ENCODE measurements at places on chromosomes 5 and 9.

- no peak for DNase-seq
Observed at GRCh38 chr9:10232352-10232930, 380.4 kb downstream of the PTPRD start.

DNA sequence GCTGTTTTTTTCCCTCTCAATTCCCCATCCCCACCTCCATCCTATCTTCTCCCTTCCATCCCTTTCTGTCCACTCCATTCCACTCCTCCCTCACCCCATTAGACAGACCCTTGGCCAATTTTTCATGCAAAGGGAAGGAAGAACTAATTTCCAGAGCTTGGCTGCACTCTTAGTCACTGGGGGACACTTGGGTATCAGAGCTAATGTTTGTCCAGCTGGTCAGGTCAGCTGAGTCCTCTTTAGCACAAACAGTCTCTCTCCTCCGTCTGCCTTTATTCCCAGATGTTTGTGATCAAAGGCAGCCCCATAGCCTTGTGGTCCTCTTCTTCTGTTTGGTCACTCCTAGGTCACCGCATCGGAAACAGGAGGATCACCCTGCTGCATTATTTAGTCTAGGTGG lies 148.5 kb downstream of the NMUR2 start:
- no peak for DNase-seq

- DNase-seq = no peak
Observed at GRCh38 chr5:100904259-100904861, 1.3 kb upstream of the ST8SIA4 start.

DNA sequence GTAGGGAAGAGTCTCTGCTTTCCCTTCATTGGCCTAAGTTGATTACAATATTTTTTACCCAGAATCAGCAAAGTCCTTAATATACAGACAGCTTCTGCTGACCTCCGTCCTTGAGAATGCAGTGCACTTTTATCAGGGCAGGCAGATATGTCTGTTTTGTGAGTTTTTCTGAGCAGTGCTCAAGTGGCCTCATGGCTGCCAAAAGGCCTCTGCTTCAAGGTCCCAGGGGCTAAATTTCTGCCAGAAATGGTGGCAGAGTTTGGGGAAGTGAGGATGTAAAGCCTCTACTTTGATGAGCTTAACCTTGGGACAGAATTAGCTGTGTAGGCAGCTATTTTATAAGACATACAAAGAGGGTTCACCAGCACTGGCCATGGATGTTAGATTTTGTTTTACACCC lies 275.8 kb downstream of the ADAMTSL1 start:
- no peak for DNase-seq

DNA sequence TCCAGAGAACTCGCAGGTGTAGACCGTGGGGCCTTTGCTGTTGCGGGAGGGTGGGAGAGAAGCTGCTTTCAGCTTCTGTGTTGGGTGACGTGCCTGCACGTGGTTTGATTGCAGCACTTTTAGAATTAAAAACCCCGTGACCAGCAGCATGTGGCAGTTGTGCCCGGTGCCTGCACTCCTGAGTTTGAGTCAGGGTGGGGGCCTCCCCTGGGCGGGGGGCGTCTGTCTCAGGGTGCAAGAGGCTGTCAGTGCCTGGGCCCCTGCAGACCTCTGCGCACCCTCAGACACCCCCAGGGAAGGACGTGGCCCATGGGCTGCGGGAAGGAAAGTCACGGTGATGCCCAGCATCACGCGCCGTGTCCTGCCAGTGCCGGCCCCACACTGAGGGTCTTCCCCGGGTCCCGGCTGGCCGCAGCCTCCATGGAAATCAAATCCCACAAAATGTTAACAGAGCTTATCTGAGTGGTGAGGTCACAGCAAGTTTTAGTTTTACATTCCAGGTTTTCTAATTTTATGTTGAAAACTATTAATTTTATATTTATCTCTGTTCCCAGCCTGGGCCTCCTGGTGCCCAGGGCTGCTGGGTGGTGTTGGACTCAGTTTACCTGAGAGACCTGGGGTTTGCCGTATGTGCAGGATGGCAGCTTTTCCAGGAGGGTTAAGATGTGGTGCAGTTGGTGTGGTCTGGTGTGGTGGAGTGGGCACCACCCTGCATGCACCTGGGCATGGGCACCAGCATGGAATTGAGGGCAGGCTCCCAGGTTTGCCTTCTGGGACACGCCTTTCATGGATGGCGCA lies 33.3 kb downstream of the AHRR start:
- DNase-seq = no peak

- DNase-seq = no peak
Observed at GRCh38 chr9:114461468-114461867, 43.8 kb downstream of the WHRN start.

DNA sequence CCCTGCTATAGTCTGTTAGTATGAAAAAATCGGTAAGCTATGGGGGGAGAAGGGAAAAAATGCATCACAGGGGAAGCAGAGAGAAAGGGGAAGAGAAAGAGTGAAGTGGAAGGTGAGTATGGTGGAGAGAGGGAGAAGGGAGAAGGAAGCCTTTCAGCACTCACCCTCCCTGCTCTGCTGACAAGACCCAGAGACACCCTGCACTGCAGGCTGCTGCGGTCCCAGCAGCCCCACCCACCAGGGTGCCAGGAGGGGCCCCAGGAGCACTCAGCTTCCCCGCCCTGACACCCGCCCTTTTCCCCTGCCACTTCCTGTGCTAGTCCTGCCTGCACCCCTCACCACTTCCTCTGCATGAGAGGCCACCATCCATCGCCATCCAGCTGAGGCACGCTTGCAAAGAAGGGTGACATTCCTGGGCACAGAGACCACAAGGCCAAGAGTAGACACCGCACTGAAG lies 12.7 kb downstream of the STK10 start:
- DNase-seq = no peak

- DNase-seq = no peak
Observed at GRCh38 chr9:34253460-34253837, 74.6 kb downstream of the UBAP1 start.

DNA sequence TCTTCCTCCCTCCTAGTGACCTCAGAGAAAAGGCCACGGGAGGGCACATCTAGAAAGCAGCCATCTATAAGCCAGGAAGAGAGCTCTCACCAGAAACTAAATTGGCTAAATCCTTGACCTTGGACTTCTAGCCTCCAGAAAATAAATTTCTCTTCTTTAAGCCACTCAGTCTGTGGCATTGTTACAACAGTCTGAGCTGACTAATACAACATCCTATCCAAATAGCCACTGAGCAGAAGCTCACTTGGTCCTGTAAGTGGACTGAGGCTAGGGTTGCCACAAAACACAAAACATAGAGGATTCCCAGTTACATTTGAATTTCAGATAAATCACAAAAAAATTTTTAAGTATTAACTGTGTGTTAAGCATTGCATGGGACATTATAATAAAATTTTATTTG lies 383.4 kb downstream of the MLLT3 start:
- no peak for DNase-seq

GRCh38 chr5:73805449-73805848 lies 179.5 kb downstream of the ARHGEF28 start:
- DNase-seq = no peak

DNA sequence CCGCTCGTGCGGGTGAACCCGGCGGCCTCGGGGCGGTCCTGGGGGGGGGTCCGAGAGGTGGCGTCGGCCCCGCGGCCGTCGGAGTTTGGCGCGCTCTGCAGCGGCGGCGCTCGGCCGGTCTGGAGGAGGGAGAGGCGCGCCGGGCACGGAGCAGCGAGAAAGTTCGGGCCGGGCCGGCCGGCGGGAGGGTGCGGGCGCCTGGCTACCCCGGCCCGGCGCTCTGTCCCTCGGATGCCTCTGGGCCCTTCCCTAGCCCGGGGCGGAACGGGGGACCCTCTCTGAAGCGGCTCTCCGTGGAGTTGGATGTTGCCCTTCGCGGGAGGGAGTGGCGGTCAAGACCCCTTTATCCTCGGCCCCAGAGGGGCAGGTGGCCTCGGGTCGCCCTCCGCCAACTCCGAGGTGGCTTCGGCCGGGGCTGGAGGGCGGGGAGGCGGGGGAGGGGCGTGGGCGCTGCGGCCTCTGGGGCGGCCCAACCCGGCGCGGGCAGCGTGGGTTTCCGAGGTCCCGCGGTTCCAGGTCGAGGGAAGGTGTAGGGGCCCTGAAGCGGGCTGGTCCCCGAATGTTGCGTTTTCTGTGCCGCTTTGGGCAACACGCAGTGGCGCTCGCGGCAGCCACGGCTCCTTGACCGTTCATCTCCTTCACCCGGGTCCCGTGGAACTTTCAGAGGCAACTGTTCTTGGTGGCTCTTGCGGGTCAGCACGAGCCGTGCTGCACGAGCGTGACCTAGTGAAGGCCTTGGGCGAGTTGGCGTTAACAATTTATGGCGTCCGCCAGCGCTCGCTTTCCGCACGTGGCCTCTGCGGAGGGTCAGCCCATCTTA lies 290.5 kb downstream of the DOCK8 start:
- DNase-seq = peak; percentile 52

- DNase-seq = no peak
Observed at GRCh38 chr9:115498303-115498702, 380.3 kb upstream of the TNC start.

- DNase-seq = no peak
Observed at GRCh38 chr9:31146485-31147166, 1237.8 kb upstream of the ACO1 start.

DNA sequence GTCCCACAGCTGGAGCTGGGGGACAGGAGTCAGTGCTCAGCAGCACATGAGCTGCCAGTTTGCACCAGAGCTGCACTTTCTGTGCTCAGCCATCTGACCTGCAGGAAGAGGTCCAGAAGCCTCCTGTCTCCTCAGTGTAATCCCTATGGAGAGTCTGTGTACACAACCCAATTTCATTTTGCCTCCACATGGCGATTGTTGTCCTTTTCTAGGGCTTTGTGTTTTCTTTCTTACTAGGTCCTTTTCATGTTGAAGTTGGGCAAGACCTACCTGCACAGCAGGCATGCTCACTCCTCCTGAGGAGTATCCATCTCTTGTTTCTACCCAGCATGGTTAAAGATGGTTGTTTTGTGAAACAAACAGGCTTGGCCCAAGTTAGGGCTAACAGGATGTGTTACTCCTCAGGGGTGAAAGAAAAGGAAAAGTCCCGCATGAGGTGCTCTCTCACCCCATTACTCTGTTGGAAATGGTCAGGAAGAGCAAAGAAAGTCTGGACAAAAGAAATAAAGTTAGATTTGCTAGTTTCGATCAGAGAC lies 273.0 kb downstream of the TMEM167A start:
- no peak for DNase-seq

DNA sequence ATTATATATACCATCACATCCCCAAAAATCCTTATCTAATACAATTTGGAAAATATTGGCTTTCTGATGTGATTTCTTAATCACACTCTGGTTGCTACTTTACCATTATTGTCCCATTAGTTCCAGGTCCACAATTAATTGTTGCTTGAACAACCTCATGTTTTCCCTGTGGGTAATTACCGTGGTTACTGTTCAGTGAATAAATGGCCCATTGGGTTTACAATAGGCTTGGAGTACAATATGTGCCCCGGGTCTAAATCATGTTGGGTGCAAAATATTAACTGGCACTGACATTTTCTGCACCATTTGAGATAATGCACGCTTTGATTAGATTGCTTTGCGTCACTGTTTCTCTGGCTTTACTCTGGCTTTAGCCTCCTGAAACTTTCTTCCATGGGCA lies 163.7 kb downstream of the GABBR2 start:
- no peak for DNase-seq

DNA sequence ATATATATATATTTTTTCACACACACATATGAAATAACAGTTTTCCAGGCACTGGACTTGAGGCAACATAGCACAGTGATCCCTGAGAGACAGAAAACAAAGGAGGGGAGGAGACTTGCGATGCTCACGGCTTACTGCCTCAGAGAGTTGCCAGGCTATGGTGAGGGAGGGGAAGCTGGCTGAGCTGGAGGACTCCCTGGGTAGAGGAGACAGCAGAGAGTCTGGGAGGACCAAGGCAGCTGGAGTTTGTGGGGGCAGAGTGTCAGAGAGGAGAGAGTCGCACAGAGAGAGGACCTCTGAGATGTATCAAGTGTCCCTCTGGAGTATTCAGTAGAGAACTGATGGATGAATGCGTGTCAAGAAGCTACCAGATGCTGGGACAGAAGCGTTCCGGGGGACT lies 23.1 kb upstream of the QSOX2 start:
- no peak for DNase-seq

DNA sequence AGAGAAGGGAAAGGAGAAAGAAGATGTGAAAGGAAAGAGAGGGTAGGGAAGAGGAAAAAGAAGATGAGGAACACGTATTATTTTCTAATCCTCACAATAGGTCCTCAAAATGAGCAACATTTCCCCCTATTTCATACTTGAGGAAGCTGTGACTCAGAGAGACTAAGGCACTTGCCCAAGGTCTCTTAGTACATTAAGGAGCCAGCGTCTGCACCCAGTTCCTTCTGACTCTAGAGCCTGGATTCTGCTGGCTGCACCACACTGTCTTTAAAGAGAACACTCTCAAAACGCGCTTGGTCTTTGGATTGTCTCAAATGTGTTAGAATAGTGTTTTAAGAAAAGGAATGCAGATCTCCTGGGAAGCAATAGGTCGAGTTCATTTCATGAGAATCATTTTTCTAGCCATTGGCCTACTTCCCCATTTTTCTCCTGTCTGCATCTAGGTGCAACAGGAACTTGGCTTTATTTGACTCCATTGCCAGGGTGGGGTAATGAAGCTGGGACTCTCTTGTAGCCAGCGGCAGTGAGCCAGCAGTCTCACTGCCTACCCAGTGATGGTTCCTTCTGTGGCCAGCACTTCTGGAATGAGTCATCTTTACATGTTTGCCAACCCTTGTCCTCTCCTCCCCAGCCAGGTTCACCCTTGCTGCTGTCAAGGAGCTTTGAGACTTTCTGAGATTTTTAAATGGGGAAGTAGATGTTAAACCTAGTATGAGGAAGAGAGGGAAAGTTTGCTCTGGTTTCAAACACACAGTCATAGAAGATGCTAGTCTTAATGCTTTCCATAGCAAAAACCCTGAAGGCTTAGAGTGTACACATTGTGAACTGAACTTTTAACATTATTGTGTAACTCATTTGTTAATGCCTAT lies 82.7 kb downstream of the DOCK8 start:
- no peak for DNase-seq

DNA sequence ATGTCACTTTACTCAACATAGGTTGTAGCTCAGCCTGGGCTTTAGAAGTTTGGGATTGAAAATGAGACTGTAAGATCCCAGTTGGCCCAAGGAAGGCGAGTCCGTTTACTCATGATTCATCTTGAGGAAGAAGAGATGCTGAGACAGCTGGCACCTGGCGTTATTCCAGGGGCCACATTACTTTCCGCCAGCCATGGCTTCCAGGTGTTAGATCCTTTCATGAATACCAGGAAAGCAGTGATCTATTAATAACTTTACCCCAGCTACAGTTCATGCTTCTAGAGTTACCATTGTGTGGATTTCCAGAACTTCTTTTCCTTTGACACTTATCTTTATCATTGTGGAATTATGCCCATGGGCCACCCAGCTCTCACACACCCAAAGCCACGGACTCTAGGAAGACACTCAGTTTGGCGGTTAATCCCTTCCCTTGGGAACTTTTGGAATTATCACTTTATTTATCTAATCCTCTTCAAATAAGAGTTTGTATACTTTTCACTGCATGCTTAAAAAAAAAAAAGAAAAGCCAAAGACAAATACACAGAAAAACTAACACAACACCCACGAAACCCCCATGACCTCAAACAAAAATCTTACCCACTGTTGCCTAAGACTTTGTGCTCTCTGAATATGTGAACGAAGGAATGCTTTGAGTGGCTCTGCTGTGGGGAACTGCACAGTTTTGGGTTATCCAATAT lies 26.9 kb downstream of the RAI14 start:
- DNase-seq = no peak
